Right atrium auricular region (tissue), 2 donors: ENCODE measurements at places on chromosomes 12 and 14.

GRCh38 chr14:59830338-59830734, 40.2 kb downstream of the RTN1 start:
- DNase-seq: no peak
- H3K36me3 ChIP-seq: no peaks in the 10 kb centered on the region
- no peaks in the 10 kb centered on the region for H3K4me1 ChIP-seq

- no peaks in the 10 kb centered on the region for H3K27me3 ChIP-seq
- no peak overlapping the region for H3K27ac ChIP-seq
- no peaks in the 10 kb centered on the region for H3K36me3 ChIP-seq
- DNase-seq: no peak
- H3K4me3 ChIP-seq: no peak overlapping the region
These were observed 336.8 kb downstream of the NAV3 start for GRCh38 chr12:78167510-78167909.

GRCh38 chr12:50764286-50765094, 589 bp downstream of the ATF1 start:
- peak overlapping the region; percentile 97 for H3K4me3 ChIP-seq
- DNase-seq: no peak
- H3K36me3 ChIP-seq: no peaks in the 10 kb centered on the region
- no peaks in the 10 kb centered on the region for H3K27me3 ChIP-seq

GRCh38 chr12:131264635-131265034, 310.9 kb downstream of the ADGRD1 start:
- H3K4me3 ChIP-seq: no peak overlapping the region
- H3K27me3 ChIP-seq: no peaks in the 10 kb centered on the region
- H3K36me3 ChIP-seq: no peaks in the 10 kb centered on the region
- no peaks in the 10 kb centered on the region for H3K4me1 ChIP-seq
- no peak overlapping the region for H3K27ac ChIP-seq

DNA sequence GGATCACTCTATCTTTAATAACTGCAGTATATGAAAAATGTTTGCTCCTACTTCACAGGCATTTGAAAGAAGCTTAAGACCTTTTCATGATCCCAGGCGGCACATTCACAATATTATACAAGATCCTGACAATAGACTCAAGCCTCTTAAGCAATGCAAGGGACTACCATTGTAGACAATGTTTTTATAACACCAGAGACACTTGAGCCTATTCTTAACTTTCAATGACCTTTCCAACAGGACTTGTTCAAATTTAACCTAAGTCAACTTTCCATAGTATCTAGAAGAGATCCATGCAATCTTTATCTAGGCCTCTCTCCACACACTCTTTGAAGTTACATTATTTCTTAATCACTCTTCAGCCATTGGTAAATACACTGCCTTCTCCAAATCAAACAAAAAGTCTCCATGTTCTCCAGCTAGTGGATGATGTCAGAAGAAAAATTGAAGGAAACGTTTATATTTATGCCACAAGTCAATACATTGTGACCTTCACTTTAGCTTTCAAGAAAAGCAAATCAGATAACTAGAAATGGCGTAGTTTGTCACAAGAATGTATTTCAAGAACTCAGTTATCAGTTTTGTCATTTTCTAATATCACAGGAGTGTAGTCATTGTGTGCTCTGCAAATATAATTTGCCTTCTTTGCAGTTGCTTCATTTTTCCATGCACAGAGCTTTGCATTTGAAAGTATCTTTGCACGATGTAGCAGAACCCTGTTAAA, 41.2 kb downstream of the PHLDA1 start:
- no peaks in the 10 kb centered on the region for H3K36me3 ChIP-seq
- no peaks in the 10 kb centered on the region for H3K4me1 ChIP-seq
- no peaks in the 10 kb centered on the region for H3K27me3 ChIP-seq
- no peak overlapping the region for H3K27ac ChIP-seq

DNA sequence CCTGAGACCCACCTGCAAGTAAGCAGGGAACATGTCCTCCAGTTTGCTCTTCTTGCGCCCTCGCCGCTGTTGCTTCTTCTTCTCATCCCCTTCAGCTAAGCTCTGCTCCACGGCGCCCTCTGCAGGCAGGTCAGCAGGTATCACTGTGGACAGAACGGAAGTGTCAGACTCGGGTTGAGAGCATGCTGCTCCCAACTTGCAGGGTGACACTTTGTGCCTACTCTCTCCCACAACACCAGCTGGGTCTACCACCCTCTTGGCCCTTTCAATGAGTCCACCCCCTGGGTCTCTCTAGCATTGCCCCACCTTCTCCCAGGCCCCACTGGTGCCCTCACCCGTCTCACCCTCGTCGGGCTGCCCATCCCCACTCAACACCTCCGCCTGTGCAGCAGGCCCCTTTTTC, 16.7 kb downstream of the KMT2D start:
- DNase-seq: no peak
- no peak overlapping the region for H3K4me3 ChIP-seq
- H3K27ac ChIP-seq: no peak overlapping the region
- H3K36me3 ChIP-seq: peaks cover 100% of the 10 kb centered on the region
- H3K4me1 ChIP-seq: no peaks in the 10 kb centered on the region
- no peaks in the 10 kb centered on the region for H3K27me3 ChIP-seq

DNA sequence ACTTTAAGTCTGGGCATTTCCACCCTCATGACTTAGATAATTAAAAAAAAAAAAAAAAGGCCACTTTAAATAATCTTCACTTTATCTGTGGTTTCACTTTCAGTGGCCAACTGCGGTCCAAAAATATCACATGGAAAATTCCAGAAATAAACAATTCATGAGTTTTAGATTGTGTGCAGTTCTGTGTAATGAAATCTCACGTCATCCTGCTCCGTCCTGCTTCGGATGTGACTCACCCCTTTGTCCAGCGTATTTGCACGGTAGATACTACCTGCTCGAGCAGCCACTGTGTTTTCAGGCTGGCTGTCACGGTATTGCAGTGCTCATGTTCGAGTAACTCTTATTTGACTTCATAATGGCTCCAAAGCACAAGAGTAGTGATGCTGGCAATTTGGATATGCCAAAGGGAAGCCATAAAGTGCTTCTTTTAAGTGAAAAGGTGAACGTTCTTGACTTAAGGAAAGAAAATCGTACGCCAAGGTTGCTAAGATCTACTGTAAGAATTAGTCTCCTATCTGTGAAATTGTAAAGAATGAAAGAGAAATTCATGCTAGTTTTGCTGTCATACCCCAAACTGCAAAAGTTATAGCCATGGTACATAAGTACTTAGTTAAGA, 2.4 kb downstream of the E2F7 start:
- H3K36me3 ChIP-seq: no peaks in the 10 kb centered on the region
- no peak overlapping the region for H3K27ac ChIP-seq
- H3K27me3 ChIP-seq: no peaks in the 10 kb centered on the region
- peak overlapping the region; percentile 3 for H3K4me3 ChIP-seq
- H3K4me1 ChIP-seq: no peaks in the 10 kb centered on the region
